Tracheal epithelial cell (primary cell): ENCODE measurements at places on chromosomes 13 and 19. TPM values are rescaled to one million over a fixed set of nuclear protein-coding genes. Genes with fewer than 3 reads are reported as not detected.

The ATP1A3 gene
- total RNA-seq, result under 0.01 TPM in 1 of 2 replicates, not detected in the other

The ZNF470 gene
- total RNA-seq, result 3.2 and 4.1 TPM in 2 replicates

The FCER2 gene
- total RNA-seq, result not detected in 2 replicates

The NKPD1 gene
- total RNA-seq, result 0.85 and 0.96 TPM in 2 replicates

The CFD gene
- 8.5 and 8.9 TPM in 2 replicates for total RNA-seq

The DNAJC15 gene
- 9.8 and 14.7 TPM in 2 replicates for total RNA-seq
